ENCODE measurements at places on chromosomes 2 and 18. TPM values are rescaled to one million over a fixed set of nuclear protein-coding genes. Genes with fewer than 3 reads are reported as not detected.

DNA sequence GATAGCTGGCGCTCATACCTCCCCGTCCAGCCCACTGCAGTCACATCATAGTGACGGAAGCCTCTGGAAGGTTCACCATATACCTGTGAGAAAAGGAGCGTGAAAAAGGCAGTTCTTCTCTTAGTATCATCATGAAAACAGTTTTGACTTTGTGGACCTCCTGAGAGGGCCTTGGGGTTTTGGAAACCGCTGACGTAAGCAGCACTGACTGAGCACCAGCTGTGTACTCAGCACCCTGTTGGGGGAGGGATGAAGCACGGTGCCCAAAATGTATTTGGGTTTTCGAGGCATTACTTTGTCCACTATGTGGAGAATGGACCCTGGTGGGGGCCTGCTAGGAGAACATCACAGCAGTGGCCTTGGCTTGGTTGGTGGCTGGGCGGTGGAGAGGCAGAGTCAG, 5.4 kb downstream of the SCLY start:
- DNase-seq, result no peak

DNA sequence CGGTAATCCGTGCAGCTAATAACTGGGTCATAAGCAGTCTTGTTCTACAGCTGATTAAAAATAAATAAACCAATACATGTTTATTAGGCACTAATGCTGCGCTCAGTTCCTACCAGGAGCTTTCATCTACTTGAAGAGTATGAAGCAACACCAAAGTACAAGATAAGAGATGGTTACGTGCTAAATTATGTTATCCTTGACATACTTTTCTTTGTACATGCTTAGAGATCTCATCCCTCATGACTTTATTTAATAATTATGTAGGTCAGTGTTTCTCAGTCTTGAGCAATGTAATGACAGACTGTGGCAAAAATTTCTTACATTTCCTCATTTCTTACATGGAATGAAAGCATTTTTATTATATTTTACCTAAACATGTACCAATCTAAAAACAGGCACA, 54.6 kb upstream of the COBLL1 start:
- peak; percentile 31 for DNase-seq

- DNase-seq, result no peak
Measured at GRCh38 chr2:151996243-151997003, 102.4 kb downstream of the CACNB4 start.

DNA sequence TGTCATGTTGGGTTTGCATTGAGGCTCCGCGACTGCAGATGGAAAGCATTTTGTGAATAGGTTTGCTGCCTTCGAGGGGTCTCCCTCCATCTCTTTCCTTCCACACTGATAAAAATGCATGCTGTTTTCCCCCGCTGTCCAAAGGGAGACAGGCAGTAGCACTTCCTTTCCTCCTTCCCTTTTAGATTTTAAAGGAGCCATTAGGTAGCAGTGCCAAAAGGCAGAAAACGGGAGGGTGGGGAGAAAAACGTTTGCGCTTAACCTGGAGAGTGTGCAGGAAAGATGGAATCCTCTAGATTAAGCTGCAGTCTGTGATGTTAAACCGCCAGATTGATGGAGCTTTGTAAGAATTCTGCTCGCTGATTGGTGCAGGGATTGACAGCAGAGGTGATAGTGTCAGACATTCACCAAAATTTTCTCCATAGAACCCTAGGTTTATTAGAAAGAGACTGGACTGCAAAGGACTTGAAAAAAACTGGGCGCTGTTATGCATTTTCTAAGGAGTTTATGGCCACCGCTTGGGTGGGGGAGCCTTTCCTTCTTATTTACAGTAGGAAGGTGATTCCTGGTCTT, 688 bp downstream of the MAPRE2 start:
- no peak for DNase-seq

GRCh38 chr2:238240757-238241711, 1.2 kb upstream of the HES6 start:
- peak; percentile 33 for DNase-seq

GRCh38 chr18:74942319-74942910, 266.5 kb downstream of the PTGR3 start:
- DNase-seq, result no peak

GRCh38 chr18:34787931-34788532, 77.9 kb downstream of the DTNA start:
- DNase-seq, result peak; percentile 53

GRCh38 chr2:158131919-158132566, 30.4 kb downstream of the UPP2 start:
- DNase-seq, result no peak

GRCh38 chr2:210399440-210400041, 77.0 kb downstream of the LANCL1 start:
- peak; percentile 5 for DNase-seq

GRCh38 chr2:126894082-126894481, 4.6 kb upstream of the TEX51 start:
- no peak for DNase-seq

DNA sequence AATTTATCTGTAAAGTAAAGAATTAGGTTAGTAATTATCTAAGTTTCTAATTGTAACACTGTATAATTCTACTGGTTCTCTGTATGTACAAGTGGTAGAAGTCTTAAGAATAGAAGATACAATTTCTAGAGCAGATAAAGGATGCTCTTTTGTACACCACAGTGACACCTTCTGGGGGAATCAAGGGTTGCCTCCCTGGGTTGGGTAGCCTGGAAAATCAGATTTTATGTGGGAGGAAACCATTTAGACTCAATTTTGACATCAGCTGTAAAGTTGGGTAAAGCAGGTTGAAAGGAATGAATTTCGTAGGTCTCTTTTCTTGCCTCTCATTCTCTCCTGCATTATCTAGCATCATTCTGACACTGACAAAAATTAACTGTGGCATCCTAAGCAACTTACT, 354.8 kb downstream of the DCC start:
- peak; percentile 4 for DNase-seq

GRCh38 chr2:204177977-204178522, 241.5 kb downstream of the ICOS start:
- DNase-seq, result no peak

DNA sequence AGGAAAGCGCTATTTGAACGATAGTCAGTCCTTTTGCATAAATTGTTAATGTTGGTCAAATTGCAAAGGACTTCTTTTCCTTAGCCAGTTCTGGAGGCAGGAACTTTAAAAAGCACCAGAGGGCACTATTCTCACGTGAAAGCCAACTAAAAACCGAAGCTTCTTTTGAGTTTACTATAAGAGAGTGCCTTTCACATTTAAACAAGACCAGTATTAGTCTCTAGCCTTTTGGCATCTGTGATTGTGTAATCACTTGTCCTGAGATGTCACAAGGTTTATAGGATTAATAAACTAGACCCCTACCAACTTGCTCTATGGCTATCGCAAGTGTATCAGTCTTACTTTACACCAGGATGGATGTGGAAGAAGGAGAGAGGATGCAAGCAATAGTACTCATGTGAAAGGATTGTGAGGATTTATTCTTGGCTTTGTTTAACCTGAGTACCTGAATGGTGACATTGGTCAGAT, 14.4 kb upstream of the STAT4 start:
- DNase-seq, result peak; percentile 45

DNA sequence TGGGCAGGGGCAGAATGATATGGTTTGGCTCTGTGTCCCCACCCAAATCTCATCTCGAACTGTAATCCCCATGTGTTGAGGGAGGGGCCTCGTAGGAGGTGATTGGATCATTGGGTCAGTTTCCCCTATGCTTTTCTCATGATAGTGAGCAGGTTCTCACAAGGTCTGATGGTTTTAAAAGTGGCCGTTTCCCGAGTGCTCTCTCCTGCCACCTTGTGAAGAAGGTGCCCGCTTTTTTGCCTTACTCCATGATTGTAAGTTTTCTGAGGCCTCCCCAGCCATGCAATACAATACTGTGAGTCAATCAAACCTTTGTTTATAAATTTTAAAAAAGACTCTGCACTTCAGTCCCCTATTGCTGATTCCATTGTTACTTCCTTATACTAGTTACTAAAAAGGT, 82.9 kb upstream of the CDKL4 start:
- DNase-seq, result no peak

GRCh38 chr18:75247611-75248421, 37.2 kb downstream of the TSHZ1 start:
- DNase-seq, result peak; percentile 60

DNA sequence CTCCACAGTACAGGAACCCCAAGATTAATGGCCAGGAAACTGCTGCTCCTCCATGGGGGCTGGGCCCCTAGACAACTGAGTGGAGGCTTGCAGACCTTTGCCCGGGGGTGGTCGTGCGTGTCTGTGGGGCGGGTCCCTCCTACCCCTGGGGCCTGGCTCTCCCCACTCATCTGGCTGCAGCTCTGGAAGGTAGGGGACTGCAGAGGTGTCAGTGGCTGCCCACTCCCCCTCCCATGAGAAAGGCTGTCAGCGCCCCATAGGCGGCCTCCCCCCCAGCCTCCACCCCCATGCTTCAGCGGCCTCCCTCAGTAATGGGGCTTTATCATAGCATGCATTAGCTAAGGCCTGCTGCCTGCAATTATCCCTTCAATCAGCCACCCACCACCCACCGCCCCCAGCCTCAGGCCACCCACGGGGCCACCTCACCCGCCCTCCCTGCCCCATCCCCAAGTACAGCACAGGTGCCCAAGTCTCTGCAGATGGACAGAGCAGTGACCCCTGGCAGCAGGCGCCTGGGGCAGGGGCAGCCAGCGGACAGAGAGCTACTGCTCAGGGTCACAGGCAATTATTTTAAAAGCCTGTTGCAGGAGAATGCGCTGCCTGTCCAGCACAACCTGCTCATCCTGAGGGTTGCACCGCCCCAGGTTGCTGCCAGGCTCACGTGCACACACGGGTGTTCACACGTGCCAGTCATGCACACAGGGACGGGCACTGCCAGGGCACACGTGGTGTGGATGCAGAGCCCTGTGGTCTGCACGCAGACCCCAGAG, 9.1 kb upstream of the ECEL1 start:
- DNase-seq, result no peak

DNA sequence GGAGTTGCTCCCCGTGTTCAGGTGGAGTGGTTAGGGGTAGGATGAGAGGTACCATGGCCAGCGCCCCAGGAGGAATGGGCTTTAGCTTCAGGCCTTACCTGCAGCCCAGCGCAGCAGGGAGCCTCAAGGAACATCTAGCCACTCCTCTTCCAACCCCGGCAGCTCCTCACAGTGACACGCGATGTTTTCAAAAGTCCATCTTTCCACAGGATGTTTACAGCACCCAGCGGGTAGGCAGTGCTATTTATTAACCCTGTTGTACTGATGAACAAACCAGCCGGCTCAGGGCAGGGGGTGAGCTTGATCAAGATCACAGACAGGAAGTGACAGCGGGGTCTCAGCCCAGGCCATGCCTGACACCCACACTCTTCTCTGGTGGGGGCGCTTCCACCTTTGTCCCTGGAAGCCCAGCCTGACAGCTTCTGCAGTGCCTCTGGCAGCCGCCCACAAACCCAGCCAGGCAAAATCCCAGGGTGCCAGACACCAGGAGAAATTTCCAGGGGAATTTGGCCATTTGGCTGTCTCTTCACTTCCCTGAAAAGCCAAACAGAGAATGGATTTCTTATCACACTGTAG, 18.4 kb upstream of the PRLH start:
- peak; percentile 4 for DNase-seq

GRCh38 chr2:234267534-234267933, 217.0 kb downstream of the SPP2 start:
- DNase-seq, result no peak

- DNase-seq, result no peak
Measured at GRCh38 chr2:160169988-160170387, 30.1 kb downstream of the ITGB6 start.

DNA sequence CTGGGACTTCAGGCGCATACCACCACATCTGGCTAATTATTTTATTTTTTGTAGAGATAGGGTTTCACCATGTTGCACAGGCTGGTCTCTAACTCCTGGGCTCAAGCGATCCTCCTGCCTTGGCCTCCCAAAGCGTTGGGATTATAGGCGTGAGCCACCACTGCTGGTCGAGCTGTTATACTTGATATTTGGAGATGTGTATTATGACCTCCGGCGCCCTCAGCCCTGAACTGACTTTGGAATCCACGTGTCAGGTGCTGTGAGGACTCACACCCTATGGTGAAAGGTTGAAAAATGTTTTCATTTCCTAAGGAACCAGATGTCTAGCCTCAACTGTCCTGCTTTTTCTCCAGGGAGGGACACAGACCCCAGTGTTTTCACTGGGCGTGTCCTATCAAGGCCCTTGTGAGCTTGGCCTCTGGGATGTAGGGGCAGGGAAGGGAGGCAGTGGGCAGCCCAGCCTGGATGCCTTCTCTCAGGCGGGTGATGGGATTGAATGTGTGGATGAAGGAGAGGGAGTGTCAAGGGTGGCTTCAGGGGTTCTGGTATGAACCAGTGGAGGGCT, 56.4 kb upstream of the HAAO start:
- no peak for DNase-seq

DNA sequence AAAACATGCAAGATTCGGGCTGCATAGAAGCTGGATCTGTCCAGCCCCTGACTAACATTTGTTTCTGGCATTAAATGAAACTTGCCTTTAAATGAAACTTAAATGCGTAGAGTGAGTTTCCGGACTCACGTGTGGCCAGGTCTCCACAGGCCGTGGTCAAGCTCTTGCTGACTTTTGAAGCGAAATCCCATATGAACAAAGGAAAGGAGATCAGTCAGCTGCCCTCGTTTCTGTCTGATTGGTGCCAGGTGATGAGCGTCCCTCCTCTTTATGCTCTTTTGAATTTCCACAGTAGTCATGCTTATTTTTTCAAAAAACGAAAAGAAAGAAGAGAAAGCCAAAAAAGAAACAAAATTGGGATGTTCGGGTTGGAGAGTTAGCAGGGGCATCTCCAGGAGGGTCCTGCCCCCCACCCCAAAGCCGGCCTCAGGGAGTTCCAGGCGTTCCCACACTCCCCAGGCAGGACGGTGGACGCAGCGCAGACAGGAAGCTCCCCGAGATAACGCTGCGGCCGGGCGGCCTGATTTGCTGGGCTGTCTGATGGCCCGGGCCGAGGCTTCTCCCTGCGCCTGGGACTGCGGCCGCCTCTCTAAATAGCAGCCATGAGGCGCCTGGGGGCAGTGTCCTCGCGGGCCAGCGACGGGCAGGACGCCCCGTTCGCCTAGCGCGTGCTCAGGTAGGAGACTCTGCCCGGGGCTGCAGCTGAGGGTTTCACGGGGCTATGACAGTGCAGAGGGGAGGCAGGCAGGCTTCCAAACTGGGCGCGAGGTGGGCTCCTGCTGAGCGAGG, at the start of gene COLEC11:
Gene COLEC11, plus strand, starts transcription at position 620 of the 789 bp plus-strand sequence. CDS start 9,229 bp downstream, outside the sequence.
- DNase-seq, result peak; percentile 31

SNED1 gene
- total RNA-seq, result 39.5 TPM

FMNL2 gene
- 30.2 TPM for total RNA-seq

GALNT13 gene
- total RNA-seq, result 0.17 TPM

MEP1B gene
- total RNA-seq, result under 0.01 TPM

VIL1 gene
- not detected for total RNA-seq

RFX8 gene
- total RNA-seq, result 2.6 TPM

CFLAR gene
- total RNA-seq, result 80.4 TPM

REG3G gene
- total RNA-seq, result not detected

ZNF24 gene
- 31.8 TPM for total RNA-seq

GATA6 gene
- total RNA-seq, result 10.0 TPM

TLK1 gene
- 29.9 TPM for total RNA-seq
